ENCODE measurements at places on chromosomes 16 and 17. TPM values are rescaled to one million over a fixed set of nuclear protein-coding genes. Genes with fewer than 3 reads are reported as not detected.

PRRT2 gene
- total RNA-seq = 3.1 TPM

CDRT15L2 gene
- not detected for total RNA-seq

P2RX5 gene
- 410 TPM for total RNA-seq

IRX5 gene
- total RNA-seq = not detected

ST6GALNAC2 gene
- 2.7 TPM for total RNA-seq

SPATA22 gene
- not detected for total RNA-seq

RNF222 gene
- not detected for total RNA-seq

ANKFN1 gene
- total RNA-seq = not detected

BIRC5 gene
- total RNA-seq = 0.51 TPM

RRAD gene
- total RNA-seq = 0.80 TPM

AGRP gene
- not detected for total RNA-seq

IQCK gene
- 3.0 TPM for total RNA-seq

ABCA8 gene
- not detected for total RNA-seq

KCNJ16 gene
- not detected for total RNA-seq

OSBPL7 gene
- total RNA-seq = 52.5 TPM

TNRC6C gene
- 63.8 TPM for total RNA-seq

CA5A gene
- 0.27 TPM for total RNA-seq

Measured in B cell (primary cell).